ENCODE measurements at places on chromosomes 3 and 15.

- DNase-seq = no peak
These were observed 92.4 kb downstream of the GPR156 start for GRCh38 chr3:120192579-120192978.

GRCh38 chr3:15098503-15099363 is at the start of gene RBSN:
RBSN (minus strand) TSS chr3:15099148; CDS start chr3:15096120, 3,028 bp downstream.
- DNase-seq = peak; percentile 93

- DNase-seq = no peak
These were observed 444.6 kb downstream of the GRM7 start for GRCh38 chr3:7305561-7305960.

DNA sequence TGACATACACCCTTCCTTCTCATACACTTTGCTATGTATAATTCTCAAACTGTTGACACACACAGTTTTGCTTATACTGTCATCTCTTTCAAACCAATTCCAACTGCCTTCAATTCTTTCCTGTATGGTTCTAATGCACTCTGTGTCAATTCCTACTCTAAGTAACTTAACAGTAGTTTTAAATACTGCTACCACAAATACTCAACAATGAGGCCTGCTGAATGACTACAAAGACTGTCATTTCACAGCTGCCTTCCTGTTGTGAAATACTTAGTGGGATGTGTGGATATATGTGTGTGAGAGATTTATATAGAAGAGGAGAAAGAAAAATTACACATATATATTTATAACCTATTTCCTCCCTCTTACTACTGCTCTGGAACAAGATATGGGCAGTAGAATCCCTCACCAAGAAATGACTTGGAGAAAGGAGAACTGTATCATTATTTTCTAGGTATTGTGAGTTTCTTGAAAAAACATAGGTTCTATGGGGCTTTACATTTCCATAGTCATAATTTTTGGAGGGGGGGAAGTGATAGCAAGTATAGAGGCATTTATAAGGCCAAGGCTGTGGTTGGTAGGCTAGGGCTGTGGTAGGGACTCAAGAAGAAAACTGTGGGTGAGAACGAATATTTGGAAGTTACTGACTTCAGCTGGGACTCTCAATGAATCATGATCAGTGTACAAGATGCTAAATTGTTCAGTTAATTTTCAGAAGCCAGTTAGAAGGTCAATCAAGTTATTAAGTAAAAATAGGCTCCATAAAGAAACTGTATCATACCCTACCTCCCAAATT is 88.7 kb downstream of the ANKRD28 start:
- no peak for DNase-seq

DNA sequence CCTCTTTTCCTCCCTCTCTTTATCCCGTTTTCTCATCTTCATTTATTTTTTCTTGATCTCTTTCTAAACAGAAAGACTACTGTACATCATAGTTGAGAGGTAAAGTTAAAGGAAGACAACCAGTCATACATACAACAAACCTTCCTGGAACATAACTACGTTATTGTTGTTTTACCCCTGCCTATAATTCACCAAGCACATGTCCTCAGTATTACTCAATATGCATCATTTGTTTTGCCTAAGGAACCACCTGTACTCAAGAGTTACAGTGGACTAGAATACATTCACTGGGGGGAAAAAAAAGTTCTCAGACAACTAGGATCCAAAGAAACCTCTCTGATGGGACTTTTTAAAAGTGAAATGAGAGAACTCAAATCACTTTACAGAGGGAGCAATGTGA is 344.7 kb upstream of the RBMS3 start:
- DNase-seq = no peak

DNA sequence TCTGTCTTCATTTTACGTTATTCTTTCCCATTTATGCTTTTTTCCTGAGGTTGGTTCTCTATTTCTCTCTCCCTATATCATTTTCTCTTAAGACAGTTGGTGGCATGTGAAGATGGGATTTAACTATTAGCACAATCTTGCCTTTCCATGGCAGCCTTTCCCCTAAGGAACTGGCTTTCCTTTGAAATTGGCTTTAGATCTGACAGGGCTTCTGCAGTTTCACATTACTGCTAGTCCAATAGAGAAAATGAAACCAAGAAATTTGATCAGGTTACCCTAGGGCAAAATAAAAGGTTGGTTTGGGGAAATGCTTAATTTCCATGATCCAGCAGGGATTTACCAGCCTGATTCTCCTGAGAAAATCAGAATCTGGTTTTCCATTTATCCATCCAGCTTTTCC is 22.7 kb upstream of the CHL1 start:
- DNase-seq = no peak

DNA sequence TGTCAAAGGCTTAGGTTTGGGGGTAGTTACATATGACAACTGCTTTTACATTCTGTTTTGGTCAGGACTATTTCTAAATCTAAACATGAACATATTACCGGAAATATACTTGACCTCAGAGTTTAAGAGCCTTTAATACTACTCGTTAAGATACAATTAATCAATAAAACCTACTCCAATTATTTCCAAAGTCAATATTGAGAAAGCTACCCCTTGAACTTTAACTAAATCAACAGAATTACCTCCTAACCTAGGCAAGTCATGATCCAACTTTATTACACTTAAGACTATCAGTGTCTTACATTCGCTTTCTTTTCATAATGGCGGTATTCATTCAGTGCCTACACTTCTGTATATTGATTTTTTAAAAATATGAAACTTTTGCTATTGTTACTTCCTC is 107.7 kb downstream of the RAP2B start:
- no peak for DNase-seq

DNA sequence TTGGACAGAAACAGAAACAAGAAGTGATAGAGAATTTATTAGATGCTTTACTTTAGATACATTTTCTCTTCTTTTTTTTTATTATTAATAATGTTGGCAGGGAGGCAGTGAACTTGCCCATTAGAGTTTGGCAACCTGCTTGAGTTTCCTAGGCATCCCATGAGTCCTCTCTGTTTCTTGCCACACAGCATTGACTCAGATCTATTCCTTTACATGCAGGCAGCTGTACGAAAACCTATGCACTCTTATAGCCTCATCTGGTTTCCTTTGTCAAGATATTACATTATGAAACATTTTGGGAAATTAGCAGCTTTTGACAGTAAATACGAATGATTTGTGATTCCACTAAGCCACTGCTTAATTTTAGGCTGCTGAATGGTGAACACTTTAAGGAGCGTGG is 23.3 kb downstream of the IL1RAP start:
- DNase-seq = no peak

DNA sequence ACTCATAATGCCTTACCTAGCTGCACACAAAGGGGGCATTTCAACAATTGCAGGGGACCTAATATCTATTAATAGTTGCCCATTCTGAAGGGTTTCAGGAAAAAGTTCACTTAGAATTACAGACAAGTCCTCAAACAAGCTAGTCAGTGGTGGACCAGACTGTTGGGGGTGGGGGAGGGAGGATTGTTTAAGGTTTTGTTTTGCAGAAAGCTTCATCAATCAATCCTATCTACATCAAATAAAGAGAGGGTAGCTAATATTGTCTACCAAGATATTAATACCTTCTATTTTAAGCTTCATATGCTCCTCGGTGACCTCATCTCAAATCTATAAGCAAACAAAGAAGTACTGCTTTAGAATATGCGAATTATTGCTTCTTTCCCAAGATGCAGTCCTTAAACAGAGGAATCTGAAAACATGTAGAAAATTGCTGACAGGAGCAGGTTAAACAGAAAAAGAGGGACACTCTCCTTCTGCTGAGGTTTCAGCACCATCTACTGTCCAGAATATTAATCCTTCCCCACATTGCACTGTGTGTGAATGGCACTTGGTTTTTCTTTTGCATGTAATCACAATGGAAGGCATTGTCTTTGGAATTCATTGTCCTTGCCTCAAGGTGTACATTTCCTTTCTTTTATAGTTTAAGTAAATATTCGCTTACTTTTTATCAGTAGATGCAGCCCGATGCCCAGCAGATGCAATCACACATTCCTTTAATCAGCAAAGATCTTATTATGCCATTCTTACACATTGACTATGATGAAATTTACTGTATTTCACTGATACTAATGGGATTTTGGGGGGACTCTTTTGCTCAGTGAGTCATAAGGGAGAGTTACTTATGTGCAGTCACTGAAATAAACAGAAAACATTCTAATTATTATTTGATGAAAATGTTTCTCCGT is 94.7 kb downstream of the IL5RA start:
- DNase-seq = peak; percentile 21

DNA sequence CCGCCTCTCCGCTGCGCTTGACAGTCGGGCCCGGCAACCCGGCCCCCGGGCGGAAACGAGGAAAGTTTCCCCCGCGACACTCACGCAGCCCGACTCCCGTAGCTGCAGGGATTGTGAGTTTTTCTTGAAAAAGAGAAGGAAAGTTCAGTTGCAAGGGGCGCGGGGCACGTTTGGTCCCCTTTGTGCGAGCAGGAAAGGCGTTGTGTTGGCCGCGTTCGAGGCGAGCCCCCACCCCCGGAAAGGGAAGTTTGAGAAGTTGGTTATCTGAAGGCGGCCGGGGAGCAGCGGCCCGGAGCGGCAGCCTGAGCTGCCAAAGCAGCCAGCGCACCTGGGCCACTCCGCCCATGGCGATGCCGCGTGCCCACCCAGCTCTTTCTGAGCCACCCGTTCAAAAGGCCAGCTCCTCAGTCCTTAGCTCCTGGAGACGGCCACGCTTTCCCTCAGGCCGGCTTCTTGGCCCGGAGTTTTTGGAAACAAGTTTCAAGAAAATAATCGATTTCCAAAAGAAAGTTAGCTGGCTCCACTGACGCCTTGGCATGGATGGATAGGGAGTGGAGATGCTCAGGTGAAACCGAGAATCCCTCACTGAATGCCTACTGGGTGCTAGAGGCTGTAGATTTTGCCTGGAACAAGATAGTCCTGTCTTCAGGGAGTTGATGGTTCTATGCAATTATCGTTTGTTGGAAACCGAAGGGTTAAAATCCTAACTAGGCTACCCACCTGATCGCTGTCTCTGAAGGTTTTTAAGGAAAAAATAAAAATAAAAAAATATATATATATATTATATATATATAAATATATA is 832 bp downstream of the TGFBR2 start:
- peak; percentile 33 for DNase-seq

GRCh38 chr3:13332740-13333139 is 87.4 kb downstream of the NUP210 start:
- no peak for DNase-seq

DNA sequence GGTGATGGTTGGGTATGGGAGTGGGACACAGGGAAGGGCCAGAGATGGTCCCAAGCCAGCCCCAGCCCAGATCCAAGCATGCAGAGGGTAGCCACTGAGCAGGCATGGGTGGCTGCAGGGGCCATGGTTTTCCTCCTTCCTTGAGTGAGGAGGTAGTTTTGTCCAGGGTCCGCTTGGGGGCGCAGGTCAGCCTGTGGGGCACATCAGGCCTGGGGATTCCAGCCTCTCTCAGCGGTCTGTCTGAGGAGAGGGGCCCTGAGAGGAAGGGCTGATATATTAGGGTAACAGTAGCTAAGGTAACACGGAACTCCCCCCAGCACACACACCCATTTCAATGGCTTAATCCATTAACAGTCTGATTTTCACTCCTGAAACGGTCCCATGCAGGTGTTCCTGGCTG is 22.7 kb upstream of the LCTL start:
- no peak for DNase-seq

GRCh38 chr3:172198428-172198827 is 159.1 kb downstream of the FNDC3B start:
- DNase-seq = no peak

DNA sequence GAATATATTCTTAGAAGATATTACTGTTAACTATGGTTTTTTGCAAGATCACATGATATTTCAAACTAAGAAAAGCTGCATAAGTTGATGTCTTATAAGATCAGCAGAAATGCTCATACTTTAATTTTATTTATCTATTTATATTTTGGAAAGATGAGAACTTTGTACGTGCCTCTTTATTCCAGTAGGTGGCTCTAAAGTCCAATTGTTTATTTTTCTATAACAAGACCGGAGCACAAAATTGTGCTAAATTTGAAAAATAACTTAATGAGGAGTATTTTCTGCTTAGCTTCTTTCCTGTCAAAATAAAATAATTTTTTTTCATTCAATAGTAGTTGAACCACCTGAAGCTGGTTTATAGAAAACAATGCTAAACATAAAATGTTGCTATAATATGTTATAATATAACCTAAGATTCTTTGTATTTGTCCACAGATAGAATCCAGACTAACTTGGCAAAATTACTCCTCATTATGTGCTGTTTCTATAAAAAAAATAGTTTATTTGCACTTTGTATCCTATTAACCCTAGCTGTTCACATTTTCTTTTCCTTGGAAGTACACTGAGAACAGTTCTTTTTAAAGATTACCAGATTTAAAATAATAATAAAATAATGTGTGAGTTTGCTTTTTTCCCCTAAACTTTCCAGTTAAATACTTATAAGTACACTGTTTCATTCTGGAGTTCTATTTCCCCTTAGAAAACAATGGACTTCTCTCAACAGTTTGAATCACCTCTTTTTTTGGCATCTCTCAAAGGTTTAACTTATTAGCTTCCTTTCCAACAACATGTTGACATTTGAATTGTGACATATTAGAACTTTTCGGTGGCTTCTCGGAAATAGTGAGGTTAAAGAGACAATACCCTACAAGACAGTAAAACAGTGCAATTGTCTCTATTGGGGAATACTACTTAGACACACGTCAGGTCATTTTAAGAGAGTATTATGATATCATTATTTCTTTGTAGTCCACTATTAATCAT is 530.0 kb downstream of the MECOM start:
- DNase-seq = no peak

DNA sequence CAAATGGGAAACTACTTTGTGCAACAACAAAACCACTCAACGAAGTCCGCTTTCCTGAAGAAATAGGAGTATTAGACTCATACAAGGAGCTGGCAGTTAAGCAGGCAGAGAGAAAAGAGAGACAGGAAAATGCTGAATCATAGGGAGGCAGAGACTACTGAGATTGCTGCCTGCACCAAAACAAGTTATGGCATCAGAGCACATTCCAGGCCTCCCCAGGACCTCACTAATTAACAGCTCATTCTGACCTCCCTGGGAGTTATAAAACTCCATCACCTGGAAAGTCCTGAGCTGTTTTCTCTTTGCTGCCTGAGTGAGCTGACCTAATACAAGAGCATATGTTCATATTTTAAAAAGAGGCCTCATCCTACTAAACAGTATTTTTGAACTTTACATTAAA is 741.0 kb downstream of the MCTP2 start:
- no peak for DNase-seq

DNA sequence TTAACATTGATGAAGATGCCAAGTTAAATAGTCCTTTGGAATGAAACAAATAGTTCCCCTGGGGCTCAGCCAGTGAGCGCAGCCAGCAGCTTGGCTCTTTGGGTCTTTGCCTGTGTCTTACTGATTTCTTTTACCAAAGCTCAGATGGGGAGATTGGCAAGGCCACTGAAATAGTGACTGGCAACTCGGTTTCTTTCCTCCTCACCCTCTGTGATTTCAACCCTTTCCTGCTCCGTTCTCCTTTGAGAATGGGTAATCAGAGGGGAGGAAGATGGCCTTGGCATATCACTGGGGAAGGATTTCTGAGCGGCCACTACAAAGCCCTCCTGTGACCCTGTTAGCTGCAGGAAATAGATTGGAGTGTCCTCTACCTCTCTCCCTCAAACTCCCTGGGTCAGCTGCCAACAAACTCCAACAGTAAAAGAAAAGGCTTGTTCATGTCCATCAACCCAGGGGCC is 337.1 kb upstream of the LRRFIP2 start:
- DNase-seq = peak; percentile 57
